ENCODE measurements at places on chromosomes 6 and 20.

- DNase-seq, result no peak
These were observed 622 bp downstream of the GPANK1 start for GRCh38 chr6:31663961-31664789.

DNA sequence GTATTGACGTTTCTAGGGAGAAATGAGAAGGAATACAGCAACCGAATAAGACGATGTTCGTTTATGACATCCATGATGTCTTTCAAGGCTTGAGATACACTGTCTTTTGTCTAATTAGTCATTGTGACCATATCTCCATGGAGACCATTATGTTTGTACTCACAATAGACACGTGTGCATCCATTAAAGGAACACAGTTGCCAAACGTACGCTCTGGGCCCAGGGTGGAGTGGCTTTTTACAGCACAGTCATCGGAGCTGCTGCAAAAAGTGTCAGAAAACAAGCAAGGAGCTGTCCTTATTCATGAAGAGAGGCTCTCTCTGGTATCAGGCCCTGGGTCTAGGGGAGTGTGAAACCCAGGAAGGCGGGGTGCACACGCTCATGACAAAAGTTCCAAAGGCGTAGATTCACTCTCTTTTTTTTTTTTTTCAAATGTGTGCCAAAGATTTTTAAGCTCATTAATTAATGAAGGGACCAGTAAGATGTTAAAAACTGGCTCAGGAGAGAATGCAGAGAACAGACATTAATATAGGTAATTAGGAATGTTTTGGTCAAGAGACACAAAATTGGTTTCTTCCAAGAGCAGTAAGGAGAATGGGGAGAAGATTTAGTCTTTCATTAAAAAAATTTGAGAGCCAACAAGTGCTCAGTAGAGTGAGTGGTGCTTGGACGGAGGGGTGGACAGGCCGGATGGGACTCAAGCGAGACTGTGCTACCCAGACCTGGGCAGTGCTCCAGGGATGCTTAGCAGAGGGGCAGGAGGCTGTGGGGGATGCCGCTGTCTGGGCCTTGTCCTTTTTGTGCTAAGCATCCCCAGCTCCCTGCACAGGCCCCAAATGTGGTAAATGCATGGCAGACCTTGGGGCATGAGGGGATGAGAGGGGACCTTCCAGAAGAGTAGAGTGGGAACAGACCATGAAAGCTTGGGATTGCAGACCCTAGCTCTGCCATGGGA is 34.9 kb upstream of the GTSF1L start:
- no peak for DNase-seq

DNA sequence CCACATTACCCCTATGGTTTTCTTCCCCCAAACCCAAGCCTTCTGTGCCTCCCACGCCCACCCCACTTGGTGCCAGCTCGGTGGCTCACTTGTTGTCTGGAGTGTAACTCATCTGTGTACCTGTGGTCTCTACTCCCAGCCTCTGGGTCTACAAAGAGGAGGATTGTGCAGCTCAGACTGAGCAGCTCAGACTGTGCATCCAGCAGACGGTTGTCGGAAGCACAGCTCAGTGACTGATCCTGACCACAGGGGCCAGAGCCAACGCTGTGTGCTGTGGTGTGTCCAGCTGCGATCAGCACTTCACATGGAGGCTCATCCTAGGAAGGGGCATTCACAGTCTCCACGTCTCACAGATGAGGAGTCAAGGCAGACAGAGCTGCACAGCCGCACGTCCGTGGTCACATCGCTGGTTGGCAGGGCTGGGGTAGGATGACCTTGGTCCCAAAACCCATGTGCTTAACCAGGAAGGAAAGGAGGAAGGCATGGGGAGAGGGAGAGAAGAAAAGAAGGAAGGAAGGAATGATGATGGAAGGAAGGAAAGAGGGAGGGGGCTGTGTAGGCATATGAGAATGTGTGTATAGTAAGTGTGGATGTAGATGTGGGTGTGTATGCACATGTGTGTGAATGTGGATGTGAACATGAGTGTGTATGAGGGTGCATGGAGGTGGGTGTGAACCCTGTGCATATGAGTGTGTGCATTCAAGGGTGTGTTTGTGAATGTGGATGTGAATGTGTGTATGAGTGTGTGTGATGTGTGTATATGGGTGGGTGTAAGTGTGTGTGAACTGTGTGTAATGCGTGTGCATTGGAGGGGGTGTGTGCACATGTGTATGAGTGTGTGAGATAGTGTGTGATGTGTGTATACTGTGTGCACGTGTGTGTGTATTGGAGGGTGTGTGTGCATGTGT is 28.2 kb upstream of the STX16 start:
- no peak for DNase-seq

DNA sequence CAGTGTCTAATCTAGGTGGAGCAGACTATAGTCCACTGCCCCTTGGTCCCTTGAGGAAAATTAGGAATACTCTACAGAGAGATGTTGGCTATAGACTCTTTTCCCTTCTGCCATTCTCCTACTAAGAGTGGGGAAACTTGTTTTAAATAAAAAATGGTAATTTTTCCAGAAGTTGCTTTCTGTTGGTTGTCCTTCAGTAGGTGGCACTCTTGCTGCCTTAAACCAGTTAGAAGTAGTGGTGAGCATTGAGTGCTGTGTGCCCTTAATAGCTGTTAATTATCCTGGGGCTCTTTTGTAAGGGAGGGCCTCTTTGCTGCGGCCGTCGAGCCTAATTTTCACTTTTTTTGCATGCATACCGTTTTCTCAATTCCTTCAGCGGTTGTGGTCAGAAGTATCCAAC is 2.8 kb downstream of the CMTR1 start:
- DNase-seq, result no peak

- DNase-seq, result no peak
These were observed 304.1 kb downstream of the CDH4 start for GRCh38 chr20:61556111-61556510.

- no peak for DNase-seq
These were observed 246.8 kb upstream of the STXBP5 start for GRCh38 chr6:146957181-146958093.

- DNase-seq, result no peak
These were observed 9.4 kb upstream of the SRC start for GRCh38 chr20:37336369-37337207.

GRCh38 chr6:49929340-49929739 is 34.6 kb downstream of the DEFB114 start:
- no peak for DNase-seq

GRCh38 chr20:19806806-19807190 is 48.7 kb downstream of the RIN2 start:
- DNase-seq, result no peak

DNA sequence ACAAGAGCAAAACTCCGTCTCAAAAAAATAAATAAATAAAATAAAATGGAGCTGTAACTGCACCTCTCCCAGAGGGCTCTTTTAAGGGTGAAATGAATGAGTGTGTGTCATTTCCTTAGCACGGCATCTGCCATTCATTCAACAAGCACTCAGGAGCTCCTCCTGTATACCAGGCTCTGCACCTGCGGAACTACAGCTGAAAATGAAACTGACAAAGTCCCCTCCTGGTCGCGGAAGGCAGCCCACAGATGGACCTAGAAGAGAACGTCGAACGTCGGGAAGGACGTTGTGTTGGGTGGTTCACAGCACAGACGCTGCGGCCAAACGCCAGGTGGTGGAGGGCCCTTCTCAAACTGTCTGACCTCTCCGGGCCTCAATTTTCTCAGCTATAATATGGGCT is 256.4 kb downstream of the TFAP2C start:
- DNase-seq, result no peak

DNA sequence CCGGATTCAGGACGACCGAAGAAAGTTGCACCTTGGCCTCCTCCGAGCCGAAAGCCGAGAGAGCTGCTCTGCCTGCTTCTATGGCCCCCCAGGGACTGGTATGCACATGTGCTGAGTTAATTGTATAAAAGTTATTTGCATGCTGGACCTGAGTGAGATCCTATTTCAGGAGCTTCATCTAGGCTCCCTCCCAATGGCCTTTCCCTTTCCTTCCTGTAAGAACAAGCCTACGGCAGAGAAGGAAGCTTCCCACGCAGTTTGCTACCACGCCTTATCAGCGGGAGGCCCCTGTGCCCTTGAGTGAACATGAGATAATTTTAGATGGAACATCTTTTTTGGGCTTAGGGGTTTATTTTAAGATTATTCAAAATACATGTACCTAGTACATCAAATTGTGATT is 65.9 kb downstream of the RIN2 start:
- DNase-seq, result no peak

- DNase-seq, result no peak
These were observed 2.1 kb upstream of the ZKSCAN4 start for GRCh38 chr6:28254121-28254519.

DNA sequence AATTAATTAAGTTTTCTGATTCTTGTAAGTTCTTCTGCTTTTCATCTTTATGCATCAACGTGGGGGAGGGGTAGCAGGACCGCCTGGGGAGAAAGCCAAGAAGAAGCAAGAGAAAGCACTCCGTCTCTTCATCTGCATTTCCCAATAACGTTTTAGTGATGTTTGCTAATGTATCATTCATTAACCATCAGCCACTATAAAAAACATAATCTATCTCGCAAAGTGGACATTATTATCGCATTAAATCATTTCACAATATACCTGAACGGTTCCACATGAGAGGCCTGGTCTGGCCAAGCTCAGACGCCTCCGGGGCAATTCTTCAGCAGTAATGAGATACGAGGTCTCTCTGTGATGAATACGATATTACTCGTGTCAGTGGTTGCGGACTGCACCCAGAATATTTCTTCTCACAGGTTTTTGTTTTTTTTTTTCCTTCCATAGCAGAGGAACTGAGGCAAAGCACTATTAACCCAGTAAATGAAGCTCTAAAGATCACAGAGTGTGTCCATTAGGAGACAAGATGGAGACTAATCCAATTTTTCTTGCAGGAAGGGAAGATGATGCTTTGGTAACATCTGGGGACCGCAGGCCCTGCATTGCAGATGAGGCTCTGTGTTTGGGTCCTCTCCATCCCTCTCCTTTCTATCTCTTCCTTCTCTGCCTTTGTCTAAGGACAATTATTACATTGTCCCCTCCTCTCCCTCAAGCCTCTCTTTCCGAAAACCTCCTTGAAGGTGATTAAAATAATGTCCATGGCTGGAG is 156.1 kb downstream of the SLC35B3 start:
- DNase-seq, result no peak

GRCh38 chr6:26241033-26241895 is 123.7 kb upstream of the BTN3A2 start:
- DNase-seq, result no peak

- DNase-seq, result no peak
These were observed 615.9 kb downstream of the RNF144B start for GRCh38 chr6:19002976-19003560.

- DNase-seq, result no peak
These were observed 12.5 kb downstream of the CRYBG1 start for GRCh38 chr6:106372838-106373501.

DNA sequence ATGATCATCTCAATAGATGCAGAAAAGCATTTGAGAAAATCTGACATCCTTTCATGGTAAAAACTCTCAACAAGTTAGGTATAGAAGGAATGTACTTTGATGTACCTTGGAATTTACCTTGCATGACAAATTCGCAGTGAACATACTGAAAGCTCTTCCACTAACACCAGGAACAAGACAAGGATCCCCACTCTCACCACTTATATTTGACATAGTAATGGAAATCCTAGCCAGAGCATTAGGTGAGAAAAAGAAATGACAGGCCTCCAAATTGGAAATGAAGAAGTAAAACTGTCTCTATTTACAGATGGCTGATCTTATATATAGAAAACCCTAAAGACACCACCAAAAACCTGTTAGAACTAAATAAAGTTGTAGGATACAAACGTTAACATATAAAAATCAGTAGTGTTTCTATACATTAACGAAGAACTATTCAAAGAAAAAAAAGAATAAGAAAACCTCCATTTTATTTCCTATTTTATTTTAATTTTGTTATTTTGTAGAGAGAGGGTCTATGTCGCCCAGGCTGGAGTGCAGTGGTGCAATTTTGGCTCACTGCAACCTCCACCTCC is 26.9 kb downstream of the PCNA start:
- DNase-seq, result no peak

GRCh38 chr6:35856250-35856649 is 51.1 kb downstream of the LHFPL5 start:
- no peak for DNase-seq

DNA sequence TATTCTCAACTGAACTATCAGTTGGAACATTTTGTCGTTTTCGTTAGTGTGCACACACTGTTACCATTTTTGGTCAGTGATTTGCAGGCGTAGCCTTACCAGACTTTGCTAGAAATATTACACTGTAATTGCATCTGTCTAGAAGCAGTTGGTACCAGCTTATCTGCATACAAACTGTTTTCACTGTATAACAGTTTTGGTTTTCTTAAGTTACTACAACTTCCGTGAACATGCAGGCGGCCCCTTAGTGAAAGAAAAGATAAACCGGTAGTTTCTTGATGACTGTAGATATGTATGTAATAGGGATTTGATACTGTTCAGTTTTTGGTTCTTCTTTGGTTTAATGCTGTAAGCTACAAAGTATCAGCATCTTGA is 1.3 kb downstream of the DSTN start:
- DNase-seq, result no peak

DNA sequence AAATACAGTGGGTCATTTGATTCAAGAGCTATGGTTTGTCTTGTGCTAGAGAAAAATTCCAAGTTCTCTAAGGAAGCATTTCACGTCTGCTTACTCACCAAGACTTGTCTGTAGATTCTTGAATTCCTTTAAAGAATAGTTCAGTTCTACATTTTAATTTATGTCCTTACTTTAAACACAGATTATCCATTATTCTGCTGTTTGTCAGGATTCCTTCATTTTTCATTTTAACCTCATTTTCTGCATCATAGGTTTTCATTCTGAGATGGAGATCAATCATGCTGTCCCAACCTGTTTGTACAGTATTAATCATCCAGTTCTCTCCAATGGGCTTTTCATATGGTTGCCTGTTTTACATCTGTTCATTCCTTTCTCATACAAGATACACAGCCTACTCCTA is 24.5 kb upstream of the POPDC3 start:
- no peak for DNase-seq

DNA sequence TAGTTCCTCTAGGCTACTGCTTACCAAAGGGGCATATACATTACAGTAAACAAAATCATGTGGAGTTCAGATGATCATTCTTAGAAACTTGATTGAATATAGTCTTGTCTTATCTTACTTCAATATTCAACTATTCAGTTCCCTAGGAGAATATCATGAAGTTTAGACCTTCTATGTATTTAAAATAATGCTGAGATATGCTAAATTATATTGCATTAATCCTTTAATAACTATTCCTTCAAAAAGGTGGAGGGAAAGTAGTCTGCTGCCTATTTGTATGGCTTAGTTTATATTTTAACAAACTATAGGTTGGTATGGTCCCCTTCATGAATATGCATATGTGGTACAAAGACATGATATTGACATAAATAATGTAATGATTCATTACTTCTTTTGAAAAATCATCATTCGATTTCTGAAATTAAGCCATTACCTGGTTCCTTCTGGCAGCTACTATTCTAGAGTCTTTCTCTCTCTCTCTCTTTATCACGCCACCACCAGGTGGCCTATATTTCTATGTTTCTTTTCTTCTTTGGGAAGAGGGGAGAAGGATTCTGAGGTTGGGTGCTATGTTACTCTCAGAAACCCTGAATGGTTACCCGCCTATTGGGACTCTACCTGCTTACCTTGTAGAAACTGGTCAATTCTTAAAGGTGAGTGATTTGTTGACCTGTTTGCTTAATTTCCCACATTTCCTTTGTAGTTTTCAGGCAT is 855.8 kb downstream of the HACE1 start:
- no peak for DNase-seq

- no peak for DNase-seq
These were observed 5.9 kb downstream of the GTF2H5 start for GRCh38 chr6:158174024-158174423.
